ENCODE measurements at places on chromosomes 2 and 18.

DNA sequence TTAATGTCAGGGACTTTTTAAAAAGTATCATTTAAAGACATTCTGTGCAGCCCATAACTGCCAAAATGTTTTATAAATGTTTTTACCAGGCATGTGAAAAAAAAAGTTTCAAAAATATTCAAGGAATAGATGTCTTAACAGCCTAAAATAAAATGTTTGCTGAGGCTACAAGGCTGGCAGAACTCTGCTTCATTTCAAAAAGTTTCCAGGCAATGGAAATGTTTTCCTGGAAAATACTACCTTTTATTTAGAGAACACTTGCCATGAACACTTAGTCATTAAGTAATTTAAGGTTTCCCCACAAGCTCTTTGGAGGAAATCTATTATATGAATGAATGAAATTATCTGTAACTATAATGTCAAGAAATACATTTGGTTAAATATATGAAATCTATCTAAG is 68.8 kb downstream of the THADA start:
- no peak overlapping the region for H3K27ac ChIP-seq
- H3K4me1 ChIP-seq: no peaks in the 10 kb centered on the region

DNA sequence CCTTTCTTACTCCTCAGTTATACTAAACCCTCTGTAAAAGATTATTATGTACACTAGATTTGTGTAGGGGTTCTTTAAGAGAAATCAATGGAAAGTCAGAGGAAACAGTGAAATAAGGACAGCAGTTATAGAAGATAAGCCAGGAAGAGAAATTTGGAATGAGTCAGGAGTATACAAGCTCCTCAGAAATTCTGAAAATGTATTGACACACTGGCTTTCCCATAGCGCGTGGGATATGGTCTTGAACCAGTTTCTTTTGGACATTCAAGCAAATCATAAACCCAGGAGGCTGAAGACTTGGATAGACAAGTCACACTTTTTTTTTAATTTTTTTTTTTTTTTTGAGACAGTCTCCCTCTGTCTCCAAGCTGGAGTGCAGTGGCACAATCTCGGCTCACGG is 316.1 kb upstream of the MMADHC start:
- no peaks in the 10 kb centered on the region for H3K27me3 ChIP-seq
- DNase-seq: no peak
- H3K4me3 ChIP-seq: no peak overlapping the region
- H3K36me3 ChIP-seq: no peaks in the 10 kb centered on the region
- no peaks in the 10 kb centered on the region for H3K4me1 ChIP-seq

DNA sequence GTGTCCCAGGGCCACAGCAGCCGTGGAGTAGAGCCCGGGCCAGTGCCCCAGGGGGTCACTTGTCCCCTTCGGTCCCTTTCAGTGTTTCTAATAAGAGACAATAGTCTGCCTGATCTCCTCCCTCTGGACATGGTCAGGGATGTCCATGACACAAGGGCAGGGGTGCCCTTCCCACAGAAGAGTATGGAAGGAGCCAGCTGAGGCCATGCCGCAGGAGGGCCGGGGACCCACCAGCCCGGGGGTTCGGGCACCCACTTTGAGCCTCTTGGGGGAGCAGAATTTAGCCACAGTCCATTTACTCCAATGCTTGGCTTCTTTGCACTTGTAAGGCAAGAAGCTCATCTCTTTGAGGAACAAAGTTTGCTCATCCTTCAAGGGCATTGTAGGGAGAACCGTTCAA is 88.7 kb upstream of the ATG16L1 start:
- no peak for DNase-seq
- H3K4me1 ChIP-seq: no peaks in the 10 kb centered on the region
- no peak overlapping the region for H3K4me3 ChIP-seq
- H3K27ac ChIP-seq: no peak overlapping the region
- H3K27me3 ChIP-seq: no peaks in the 10 kb centered on the region

DNA sequence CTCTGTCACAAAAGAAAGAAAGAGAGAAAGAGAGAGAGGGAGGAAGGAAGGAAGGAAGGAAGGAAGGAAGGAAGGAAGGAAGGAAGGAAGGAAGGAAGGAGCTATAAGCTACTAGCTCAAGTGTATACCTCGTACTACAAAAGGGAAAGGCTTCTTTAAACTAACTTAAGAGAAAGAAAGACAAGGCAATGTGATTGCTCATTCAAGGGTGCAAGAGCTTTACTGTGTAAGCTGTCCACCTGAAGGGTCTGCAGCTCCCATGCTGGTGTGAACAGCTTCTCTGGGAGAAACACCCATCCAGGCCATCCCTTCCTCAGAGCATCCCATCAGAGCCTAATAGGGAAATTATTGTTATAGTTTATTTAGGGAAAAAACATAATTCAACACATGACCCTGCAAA is 286.1 kb upstream of the ID2 start:
- no peaks in the 10 kb centered on the region for H3K4me1 ChIP-seq
- no peak overlapping the region for H3K27ac ChIP-seq
- no peaks in the 10 kb centered on the region for H3K27me3 ChIP-seq
- DNase-seq: no peak
- no peak overlapping the region for H3K4me3 ChIP-seq

DNA sequence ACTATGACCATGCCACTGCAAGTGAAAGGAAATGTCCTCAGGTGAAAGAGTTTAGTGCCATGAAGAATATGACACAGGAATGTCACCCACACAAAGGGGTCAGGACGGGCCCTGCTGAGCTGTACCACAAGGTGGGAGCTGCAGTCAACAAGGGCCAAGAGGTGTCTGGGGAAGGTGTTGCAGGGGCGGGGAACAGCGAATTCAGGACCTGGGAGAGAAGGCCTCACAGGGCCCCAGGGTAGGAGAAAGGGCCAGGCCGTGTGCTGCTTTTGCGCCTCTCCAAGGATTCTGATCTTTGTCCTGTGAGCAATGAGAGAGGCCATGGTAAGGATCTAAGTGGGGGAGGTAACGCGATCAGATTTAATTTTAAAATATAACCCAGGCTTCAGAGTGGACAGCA is 23.6 kb downstream of the CYB5A start:
- no peak for DNase-seq
- H3K27ac ChIP-seq: no peak overlapping the region
- no peak overlapping the region for H3K4me3 ChIP-seq
- H3K27me3 ChIP-seq: no peaks in the 10 kb centered on the region
- H3K36me3 ChIP-seq: no peaks in the 10 kb centered on the region

GRCh38 chr2:230944123-230944653 is 19.1 kb upstream of the GPR55 start:
- DNase-seq: no peak

DNA sequence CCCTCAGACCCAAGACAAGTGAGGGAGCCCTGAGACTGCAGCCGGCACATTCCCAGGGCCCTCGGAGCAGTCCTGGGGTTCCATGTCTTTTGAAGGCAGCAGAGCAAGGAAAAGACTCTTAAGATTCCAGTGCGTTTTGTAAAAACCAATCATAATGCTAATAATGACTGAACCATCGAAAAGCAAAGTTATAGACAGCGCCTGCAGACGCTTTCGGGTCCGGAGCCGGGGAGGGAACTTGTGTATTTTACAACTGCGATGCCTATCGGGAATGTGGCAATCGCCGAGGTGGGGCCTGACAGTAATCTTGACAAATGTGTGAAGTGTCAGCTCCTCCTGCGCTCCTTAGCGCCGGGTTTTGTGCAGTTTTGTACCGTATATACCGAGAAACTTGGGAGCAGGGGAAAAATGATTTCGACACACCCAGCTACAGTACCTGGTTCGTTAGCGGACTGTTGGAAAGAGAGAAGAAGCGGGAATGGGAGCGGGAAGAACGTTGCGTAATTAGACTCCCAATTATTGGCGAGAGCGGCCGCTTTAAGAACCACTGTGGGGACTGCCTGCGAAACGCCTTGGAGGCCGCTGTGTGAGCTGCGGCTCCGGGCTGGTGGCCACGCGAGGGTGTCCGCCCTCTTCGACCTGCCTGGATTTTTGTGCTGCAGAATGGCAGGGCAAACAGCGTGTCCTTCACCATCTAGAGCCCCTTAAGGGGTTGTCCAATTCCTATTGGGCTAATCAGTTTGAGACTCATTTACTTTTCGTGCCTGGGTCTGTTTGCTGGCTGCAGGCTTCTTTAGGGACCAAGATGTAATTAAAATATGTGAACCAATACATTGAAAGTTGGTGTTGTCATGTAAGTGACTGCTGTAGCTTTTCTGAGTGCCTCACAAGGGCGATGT is 2.4 kb downstream of the EPAS1 start:
- H3K27me3 ChIP-seq: peaks cover 44% of the 10 kb centered on the region
- no peak overlapping the region for H3K4me3 ChIP-seq
- no peaks in the 10 kb centered on the region for H3K4me1 ChIP-seq
- DNase-seq: peak; percentile 67
- H3K27ac ChIP-seq: no peak overlapping the region
- no peaks in the 10 kb centered on the region for H3K36me3 ChIP-seq

DNA sequence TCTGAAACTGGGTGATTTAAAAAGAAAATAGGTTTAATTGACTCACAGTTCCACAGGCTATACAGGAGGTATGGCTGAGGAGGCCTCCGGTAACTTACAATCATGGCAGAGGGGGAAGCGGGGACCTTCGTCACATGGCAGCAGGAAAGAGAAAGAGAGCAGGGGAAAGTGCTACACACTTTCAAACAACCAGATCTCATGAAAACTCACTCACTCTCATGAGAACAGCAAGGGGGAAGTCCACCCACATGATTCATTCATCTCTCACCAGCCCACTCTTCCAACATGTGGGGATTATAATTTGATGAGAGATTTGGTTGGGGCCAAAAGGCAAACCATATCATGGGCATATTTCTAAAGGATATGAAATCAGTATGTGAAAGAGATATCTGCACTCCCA is 12.0 kb upstream of the ARHGAP15 start:
- H3K27ac ChIP-seq: no peak overlapping the region
- H3K36me3 ChIP-seq: no peaks in the 10 kb centered on the region
- no peaks in the 10 kb centered on the region for H3K4me1 ChIP-seq
- no peak overlapping the region for H3K4me3 ChIP-seq
- DNase-seq: no peak

DNA sequence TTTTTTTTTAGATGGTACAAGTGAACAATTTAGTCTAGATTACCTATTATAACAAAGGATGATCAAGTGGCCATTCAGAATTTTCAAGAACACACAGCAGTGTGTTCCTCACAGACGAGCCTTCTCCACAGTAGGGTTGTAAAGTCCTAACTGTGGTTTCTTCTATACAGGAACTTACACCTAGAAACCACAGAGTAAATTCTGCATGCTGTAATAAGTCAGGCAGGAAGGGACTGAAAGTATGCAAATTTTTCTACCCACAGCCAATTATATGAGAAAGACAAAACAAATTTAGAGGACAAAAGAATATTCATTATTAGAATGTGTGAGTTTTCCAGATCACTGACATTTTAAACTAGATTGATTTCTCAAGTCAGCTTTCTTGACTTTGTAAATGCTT is 99.5 kb downstream of the RBMS1 start:
- no peak overlapping the region for H3K27ac ChIP-seq
- no peaks in the 10 kb centered on the region for H3K27me3 ChIP-seq
- no peak overlapping the region for H3K4me3 ChIP-seq
- H3K4me1 ChIP-seq: peaks cover 10% of the 10 kb centered on the region
- no peak for DNase-seq
- H3K36me3 ChIP-seq: no peaks in the 10 kb centered on the region

DNA sequence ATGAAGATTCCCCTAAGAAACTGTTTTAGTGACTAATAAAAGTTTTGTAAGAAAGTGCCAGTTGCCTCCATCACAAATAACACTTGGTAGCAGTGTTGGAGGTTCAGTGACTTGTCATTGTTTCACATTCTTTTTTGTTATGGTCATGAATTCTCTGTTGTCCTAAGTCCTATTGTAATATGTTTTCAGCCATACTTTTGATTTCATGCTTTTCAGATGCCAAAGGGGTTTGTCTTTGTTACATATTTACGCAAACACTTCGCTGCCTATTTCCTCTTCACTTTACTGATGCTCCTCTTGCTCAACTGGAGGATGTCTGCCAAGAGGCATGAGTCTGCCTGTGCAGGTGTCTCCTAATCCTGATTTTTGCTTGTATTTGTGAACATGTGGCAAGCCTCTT is 66.6 kb downstream of the PHLPP1 start:
- peaks cover 2% of the 10 kb centered on the region for H3K4me1 ChIP-seq
- H3K4me3 ChIP-seq: no peak overlapping the region
- DNase-seq: no peak
- H3K27me3 ChIP-seq: no peaks in the 10 kb centered on the region
- no peaks in the 10 kb centered on the region for H3K36me3 ChIP-seq

DNA sequence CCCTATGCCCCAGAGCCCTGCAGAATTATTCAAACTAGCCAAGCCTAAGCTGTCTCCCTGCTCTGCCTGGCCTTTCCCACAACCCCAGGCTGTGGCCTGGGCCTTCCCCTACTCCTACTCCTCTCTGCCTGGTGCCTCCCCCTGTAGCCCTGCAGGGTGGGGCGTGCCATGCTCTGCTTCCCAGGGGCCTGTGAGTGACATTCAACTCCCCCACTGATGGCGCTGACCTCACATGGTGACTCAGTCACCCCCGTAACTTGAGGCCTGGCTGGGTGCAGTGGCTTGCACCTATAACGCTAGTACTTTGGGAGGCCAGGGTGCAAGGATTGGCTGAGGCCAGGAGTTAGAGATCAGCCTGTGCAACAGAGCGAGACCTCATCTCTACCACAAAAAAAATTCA is 60.6 kb downstream of the KIF1A start:
- H3K4me1 ChIP-seq: no peaks in the 10 kb centered on the region
- no peak for DNase-seq
- no peaks in the 10 kb centered on the region for H3K27me3 ChIP-seq

DNA sequence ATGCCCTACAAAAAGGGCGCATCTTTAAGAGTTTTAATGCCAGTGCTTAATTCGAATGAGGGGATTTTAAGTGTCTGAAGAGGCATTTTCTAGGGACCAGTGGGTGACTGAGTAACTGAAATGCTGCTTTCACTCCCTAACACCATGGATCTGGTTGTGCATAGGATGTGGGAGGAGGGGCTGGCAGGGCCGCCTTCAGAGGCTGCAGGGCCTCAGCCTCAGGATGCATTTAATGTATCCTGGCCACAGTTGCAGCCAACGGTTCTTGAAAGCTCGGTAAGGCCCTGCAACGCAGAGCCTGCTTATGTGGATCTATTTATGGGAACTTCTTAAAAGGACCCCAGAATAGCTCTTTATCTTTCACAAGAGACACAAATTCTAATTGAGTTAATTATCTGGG is 25.8 kb upstream of the IL18RAP start:
- DNase-seq: no peak
- no peaks in the 10 kb centered on the region for H3K4me1 ChIP-seq
- H3K4me3 ChIP-seq: no peak overlapping the region
